ENCODE measurements at places on chromosomes 1 and 21.
A peak's percentile ranks its signal among the peaks of the same experiment; 100 is the strongest.

DNA sequence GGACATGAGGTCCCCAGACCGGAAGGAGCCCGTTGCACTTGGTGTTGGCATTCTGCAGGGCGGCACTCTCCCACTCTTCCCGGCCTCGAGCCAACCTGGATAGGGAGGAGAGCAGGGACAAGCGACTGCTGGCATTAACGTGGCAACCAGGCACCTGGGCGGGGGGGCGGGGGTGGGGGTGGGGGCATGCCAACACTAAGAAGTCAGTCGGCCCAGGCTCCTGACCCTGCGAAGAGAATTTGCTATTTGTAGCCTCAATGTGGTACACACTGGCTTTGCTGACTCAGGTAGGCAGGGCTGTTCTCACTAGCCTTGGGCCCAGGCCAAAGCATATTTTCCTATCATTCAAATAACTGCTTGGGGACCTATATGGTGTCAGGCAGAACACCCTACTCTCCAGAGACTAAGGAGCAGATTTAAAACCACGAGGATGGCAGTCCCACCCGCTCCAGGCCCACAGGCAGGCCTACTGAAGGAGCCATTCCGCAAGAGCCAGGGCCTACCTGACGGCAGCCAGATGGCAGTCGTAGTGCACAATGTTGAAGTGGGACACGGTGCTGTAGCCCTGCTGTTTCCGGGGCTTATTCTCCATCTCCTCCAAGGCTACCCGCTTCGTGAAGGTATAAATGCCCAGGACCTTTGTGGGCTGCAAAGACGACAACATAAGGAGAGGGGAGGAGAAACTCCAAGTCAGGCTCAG is 123.7 kb downstream of the UBR4 start:
- no peak for DNase-seq

GRCh38 chr21:33308586-33309490 is 15.9 kb upstream of the IFNAR1 start:
- DNase-seq: peak; percentile 84

DNA sequence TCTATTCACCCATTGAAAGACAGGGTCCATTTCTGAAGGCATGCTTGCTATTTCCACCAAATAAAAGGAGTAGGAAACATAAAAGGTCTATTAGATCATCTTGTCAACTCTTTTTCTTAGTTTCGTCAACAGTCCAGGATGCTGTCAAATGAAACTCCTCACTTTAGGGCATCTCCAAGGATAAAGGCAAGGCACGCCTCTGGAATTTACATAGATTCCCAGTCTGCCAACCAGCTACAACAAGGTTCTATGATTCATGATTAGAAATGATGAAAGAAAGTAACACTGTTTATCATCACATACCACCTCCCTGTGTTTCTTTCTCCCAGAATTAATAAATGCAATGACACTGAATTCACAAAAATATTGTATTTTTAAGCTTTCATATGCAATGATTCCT is 636.3 kb downstream of the LTN1 start:
- DNase-seq: no peak

- no peak for DNase-seq
Observed at GRCh38 chr1:30901798-30902581, 6.6 kb downstream of the SDC3 start.

GRCh38 chr1:9388335-9389180 is 95.9 kb downstream of the SPSB1 start:
- DNase-seq: no peak

DNA sequence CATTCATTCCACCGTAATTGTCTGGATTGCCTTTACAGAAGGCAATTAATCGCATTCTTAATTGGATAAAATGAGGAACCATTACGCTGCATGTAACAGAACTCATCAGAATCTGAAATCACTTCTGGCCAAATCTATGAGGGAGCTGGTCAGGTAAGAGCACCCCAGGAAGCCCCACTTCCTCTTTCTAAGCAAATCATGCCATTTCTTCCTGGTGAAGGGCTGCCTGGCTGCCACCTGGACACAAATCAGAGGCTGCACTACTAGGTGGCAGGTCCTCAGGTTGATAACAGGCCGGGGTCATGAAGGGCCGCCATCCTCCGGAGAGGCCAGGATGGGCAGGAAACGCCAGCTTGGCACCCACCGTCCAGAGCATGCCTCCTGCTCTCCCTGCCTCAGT is 73.7 kb downstream of the CAPZB start:
- DNase-seq: no peak

DNA sequence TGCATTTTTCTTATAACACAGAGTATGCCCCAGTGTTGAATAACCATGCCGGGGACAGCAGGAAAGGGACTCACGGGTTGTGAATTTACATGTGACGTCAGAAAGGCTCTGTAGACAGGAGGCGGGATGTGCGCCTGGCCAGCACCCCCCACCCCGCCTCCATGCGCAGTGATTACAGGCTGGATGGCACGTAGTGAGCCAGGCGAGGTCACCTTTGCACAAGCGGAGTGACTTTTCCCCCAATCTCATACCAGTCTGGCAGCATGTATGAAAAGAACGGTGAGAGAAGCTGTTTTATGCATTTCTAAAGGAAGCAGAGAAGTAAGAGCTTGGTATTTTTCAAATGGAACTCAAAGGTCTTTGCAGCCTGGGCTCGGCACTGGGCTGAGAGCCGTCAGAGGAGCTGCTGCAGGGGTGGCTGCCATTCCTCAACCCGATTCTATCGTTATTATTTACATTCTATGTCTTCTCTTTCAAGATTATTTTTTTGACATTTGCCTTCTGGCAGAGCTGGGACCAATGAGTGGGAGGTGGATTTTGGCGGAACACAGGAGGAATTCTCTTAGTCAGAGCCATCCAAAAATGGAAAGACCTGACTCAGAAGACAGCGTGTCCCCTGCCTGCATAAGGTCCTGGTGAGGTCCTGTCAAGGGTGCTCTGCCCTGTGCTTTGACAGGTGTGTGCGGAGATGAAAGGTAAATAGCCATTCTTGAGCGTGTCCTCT is 115.6 kb upstream of the SLC45A1 start:
- no peak for DNase-seq

DNA sequence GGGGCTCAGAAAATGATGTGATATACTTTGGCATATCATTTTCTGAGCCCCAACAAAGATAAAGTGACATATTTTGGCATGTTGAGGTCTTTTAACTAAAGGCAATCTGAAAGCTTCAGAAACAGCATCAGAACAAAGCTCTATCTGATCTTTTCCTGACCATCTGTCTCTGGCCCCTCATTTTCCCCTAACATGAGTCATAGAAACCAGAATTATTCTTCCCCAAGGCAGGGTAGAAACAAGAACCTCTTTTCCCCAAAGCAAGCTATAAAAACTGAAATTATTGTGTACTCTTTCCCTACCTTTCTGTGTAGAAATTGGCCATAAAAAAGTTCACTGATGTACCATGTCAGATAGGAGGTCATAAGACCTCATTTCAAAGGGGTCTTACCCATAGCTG is 48.7 kb upstream of the PLA2G4A start:
- peak; percentile 36 for DNase-seq

- DNase-seq: peak; percentile 90
Observed at GRCh38 chr1:65469126-65469888, 48.8 kb downstream of the LEPR start.

GRCh38 chr1:168032029-168032428 is 95.2 kb upstream of the MPC2 start:
- DNase-seq: no peak

GRCh38 chr1:59272507-59272906 is 24.4 kb upstream of the FGGY start:
- DNase-seq: no peak

- peak; percentile 81 for DNase-seq
Observed at GRCh38 chr1:40532844-40533424, 1.5 kb downstream of the ZNF684 start.

GRCh38 chr1:206021626-206022365 is 1.9 kb downstream of the CTSE start:
- DNase-seq: peak; percentile 52
